ENCODE measurements at places on chromosomes 2 and 18.

DNA sequence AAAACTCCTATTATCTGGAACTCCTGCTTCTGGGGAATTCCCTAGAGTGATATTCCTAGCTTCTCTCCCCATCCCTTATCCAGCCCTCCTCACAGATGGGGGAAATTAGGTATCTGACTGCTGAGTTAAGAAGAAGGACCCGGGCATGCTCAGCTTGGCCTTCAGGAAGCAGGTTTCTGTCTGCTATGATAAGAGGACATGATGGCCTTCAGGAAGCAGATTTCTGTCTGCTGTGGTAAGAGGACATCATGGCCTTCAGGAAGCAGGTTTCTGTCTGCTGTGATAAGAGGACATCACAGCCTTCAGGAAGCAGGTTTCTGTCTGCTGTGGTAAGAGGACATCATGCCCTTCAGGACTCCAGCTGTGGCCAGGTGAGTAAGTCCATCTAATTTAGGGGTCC is 65.2 kb downstream of the PLEKHM3 start:
- no peak for DNase-seq

- no peak for DNase-seq
Measured at GRCh38 chr2:127157114-127157513, 50.2 kb upstream of the BIN1 start.

DNA sequence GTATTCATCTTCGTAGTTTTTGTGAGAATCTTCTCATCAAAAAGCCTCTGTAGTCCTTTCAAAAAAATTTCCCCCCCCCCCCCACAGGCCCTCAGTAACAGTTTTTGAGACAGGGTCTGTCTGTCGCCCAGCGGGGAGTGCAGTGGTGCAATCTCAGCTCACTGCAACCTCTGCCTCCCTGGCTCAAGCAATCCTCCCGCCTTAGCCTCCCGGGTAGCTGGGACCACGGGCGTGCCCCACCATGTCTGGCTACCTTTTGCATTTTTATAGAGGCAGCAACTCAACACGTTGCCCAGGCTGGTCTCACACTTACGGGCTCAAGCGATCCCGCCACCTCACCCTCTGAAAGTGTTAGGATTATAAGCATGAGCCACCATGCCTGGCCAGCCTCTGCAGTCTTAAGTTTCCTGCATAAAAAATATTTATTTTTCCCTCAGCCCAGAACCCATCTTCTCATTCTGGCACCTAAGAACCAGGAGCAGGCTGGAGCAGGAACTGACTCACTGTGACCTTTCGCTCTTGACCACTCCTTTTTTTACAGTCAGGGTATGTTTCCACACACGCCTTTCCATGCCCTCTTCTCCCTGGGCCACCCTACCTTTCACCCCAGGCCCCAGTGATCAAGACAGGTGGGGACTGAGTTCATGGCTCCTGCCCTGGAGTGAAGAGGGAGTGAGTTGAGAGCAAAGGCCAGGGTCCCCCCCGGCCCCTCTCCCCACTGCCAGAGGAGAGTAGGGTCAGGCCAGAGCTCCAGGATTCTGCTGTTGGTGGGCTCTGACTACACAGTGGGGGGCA is 32.5 kb upstream of the NT5DC4 start:
- no peak for DNase-seq

- no peak for DNase-seq
Measured at GRCh38 chr2:40773291-40773690, 321.4 kb upstream of the SLC8A1 start.

GRCh38 chr2:161990741-161991140 is 83.3 kb downstream of the DPP4 start:
- DNase-seq: no peak

- no peak for DNase-seq
Measured at GRCh38 chr2:171745141-171745540, 57.9 kb downstream of the DYNC1I2 start.

DNA sequence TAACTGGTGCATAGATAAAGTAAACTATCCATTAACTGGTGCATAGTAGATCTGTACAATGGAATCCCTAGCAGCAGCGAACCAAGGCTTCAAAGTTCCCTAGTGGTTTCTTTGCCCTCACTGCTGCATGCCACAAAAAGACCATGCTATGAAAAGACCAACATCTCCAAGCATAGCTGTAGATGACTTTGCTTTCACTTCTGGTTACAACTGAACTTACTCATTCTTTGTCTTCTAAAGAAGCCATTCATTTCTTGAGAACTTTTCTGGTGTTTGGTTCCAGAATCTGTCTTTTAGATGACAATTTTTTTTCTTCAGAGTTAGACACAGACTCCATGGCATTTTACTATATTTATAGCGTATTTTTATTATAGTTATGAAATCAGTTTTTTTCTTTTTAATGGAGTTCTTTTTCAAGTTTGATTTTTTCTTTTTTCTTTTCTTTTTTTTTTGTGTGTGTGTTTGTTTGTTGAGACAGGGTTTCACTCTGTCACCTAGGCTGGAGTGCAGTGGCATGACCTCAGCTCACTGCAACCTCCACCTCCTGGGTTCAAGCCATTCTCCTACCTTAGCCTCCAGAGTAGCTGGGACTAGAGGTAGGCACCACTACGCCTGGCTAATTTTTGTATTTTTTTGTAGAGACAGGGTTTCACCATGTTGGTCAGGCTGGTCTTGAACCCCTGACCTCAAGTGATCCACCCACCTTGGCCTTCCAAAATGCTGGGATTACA is 63.6 kb downstream of the SLC35F5 start:
- DNase-seq: no peak

- DNase-seq: no peak
Measured at GRCh38 chr2:98589489-98589888, 18.8 kb downstream of the COA5 start.

DNA sequence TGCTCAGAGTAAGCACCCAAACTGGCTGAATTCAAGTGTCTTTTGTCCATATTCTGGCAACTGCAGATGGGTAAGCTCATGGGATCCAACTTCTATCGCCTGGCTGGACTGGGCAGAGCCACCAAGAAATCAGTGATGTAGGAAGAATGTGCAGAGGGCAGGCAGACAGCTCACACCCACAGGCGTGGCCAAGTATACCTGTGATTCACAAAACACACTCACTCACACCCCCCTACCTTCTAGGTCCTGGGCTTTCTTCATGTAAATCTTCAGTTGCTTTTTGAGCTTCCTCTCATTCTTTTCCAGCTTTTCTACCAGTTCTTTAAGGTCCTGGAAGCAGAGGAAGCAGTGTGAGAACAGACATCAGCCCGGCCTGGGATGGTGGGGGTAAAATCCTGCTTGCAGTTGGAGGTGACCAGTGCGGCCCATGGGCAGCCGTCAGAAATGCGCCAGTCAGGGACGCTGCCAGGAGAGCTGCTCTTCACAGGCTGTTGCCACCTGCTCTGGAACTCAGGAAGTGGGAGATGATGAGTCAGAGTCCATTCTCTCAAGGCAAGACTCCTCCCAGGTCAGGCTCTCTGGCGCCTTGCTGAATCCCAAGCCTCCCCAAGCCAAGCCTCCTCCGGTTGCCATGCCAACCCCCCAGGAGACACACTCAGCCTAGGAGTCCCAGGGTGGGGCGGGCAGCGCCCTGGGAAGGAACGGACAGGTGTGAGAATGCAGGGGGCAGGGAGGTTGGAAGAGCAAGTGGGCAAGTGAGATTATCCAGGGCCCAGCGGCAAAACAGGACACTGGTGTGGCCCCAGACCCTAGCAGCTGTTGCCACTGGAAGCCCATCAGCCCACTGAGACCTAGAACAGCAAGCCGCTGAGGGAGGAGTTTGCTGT is 36.2 kb upstream of the ACAA2 start:
- no peak for DNase-seq

GRCh38 chr18:29928081-29928480 is 1114.5 kb downstream of the DSC3 start:
- DNase-seq: no peak

GRCh38 chr18:42514512-42514911 is 559.5 kb downstream of the PIK3C3 start:
- DNase-seq: no peak

DNA sequence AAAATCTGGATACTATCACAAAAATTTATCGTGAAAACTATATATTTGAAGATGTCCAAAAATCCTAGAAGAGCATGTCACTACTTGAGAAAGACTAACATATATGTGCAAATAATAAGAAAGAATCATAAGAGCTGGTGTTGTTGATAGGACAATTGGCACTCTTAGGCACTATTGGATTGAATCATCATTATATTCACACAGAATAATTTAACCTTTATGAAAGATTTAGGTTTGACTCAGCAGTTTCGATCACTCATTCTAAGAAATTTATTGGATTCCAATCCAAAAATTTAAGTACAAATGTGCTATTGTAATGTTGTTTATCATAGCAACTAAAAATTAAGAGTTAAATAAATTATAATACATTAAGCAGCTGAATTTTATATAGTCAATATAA is 503.6 kb downstream of the SPAG16 start:
- DNase-seq: no peak
